Activated T-cell treated with anti-CD3 and anti-CD28 coated beads, Interleukin-2, amount 50 U/mL, for 24 hours (primary cell): ENCODE measurements at places on chromosomes 6 and 20.

GRCh38 chr20:58657262-58657661, 6.2 kb downstream of the STX16 start:
- no peak for DNase-seq

GRCh38 chr20:20317621-20318364, 50.1 kb upstream of the INSM1 start:
- no peak for DNase-seq

DNA sequence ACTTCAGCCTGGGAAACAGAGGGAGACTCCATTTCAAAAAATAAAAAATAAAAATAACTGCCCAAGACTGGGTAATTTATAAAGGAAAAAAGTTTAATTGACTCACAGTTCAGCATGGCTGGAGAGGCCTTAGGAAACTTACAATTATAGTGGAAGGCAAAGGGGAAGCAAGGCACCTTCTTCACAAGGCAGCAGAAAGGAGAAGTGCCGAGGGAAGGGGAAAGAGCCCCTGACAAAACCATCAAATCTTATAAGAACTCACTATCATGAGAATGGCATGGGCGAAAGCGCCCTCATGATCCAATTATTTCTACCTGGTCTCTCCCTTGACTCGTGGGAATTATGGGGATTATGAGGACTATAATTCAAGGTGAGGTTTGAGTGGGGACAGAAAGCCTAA, 95.5 kb upstream of the LGSN start:
- DNase-seq, result no peak

- peak; percentile 36 for DNase-seq
These were observed 1.3 kb upstream of the SDCBP2 start for GRCh38 chr20:1330075-1330830.

- DNase-seq, result no peak
These were observed 48.0 kb downstream of the NCOA3 start for GRCh38 chr20:47549671-47550070.
